ENCODE measurements at places on chromosomes 12 and 14. TPM values are rescaled to one million over a fixed set of nuclear protein-coding genes. Genes with fewer than 3 reads are reported as not detected.

Gene OR6C2
- total RNA-seq, result not detected

Gene DPY19L2
- 0.68 TPM for total RNA-seq

Gene HHIPL1
- total RNA-seq, result 3.9 TPM

Gene NPFF
- total RNA-seq, result not detected

Gene PLEKHG7
- 0.06 TPM for total RNA-seq

Gene ABCB9
- 15.8 TPM for total RNA-seq

Gene PTGES3
- total RNA-seq, result 74.6 TPM

Gene INHBC
- not detected for total RNA-seq

Gene TAS2R43
- not detected for total RNA-seq

Gene ACYP1
- 4.2 TPM for total RNA-seq

Gene SLC25A47
- not detected for total RNA-seq

Gene OASL
- total RNA-seq, result 0.37 TPM

Gene PRB4
- not detected for total RNA-seq

Gene SLC24A4
- total RNA-seq, result not detected

Gene TRHDE
- total RNA-seq, result not detected

Gene EXD2
- total RNA-seq, result 12.4 TPM

Gene KRT6A
- 14.0 TPM for total RNA-seq

Gene LIN7A
- 14.1 TPM for total RNA-seq

Gene VRTN
- total RNA-seq, result not detected

Gene DPPA3
- total RNA-seq, result not detected

Gene RNASE8
- not detected for total RNA-seq

Gene EXOC3L4
- 1.9 TPM for total RNA-seq

Gene MMP14
- 410 TPM for total RNA-seq

Gene TMEM229B
- total RNA-seq, result 1.9 TPM

Gene POP5
- total RNA-seq, result 16.7 TPM

Gene TAS2R19
- total RNA-seq, result 0.94 TPM

Gene RASSF9
- 3.7 TPM for total RNA-seq

Gene TMEM121
- total RNA-seq, result 9.9 TPM

Gene CIROP
- 0.83 TPM for total RNA-seq

Gene ATP5MC2
- total RNA-seq, result 346 TPM

Gene ACIN1
- total RNA-seq, result 55.4 TPM

Gene HIGD1C
- total RNA-seq, result not detected

Gene CD27
- total RNA-seq, result not detected

Gene ZNF384
- total RNA-seq, result 20.0 TPM

Gene VWF
- 14.3 TPM for total RNA-seq

Gene TPH2
- total RNA-seq, result not detected

Data from cardiac ventricle fibroblast (primary cell).